ENCODE measurements at places on chromosomes 2 and 18. TPM values are rescaled to one million over a fixed set of nuclear protein-coding genes. Genes with fewer than 3 reads are reported as not detected.
A peak's percentile ranks its signal among the peaks of the same experiment; 100 is the strongest.

GRCh38 chr2:150232321-150232720 is 255.1 kb downstream of the RND3 start:
- no peak for DNase-seq

DNA sequence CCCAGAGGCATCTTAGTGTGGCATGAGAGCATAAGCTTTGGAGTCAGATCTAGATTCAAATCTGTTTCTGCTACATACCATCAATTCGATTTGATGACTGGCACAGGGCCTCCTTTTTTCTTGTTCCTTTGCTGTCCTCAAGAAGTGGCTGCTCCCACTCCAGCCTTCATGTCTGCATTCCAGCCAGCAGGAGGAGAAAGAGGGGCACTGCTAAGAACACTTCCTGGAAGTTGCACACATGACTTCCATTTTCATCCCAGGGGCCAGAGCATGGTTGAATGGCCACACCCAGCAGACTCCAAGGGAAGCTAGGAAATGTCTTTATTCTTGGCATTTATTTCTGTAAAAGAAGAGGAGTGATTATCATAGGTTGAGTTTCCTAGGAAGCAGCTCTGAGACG is 50.4 kb downstream of the EML6 start:
- DNase-seq = peak; percentile 6

GRCh38 chr2:198883604-198884003 is 574.1 kb downstream of the SATB2 start:
- no peak for DNase-seq

GRCh38 chr18:74286106-74286855 is 5.5 kb downstream of the CYB5A start:
- DNase-seq = no peak

The GCKR gene
- total RNA-seq = not detected

GRCh38 chr2:21233194-21233593 is 109.4 kb downstream of the TDRD15 start:
- DNase-seq = no peak

The DTNB gene
- total RNA-seq = 56.7 TPM

DNA sequence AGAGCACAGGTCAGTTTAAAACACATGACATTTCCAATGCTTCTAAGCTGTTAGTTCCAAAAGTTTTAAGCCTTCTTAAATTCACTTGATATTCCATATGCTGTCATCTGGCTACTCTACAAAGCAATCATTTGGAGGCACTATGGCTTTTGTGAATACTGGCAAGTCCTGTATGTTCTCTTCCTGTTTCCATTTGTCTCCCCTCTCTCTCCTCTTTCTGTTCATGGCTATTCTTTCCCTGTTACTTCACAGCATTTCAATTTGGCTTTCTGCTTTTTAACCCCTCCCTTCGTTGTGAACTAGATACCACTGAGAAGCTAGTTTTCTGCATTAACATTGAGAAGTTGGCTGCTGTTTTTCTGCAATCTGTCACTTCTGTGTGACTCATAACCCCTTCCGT is 1337.2 kb upstream of the CELF4 start:
- no peak for DNase-seq

The GAD1 gene
- 3.2 TPM for total RNA-seq

The PARD6G gene
- total RNA-seq = 3.4 TPM

DNA sequence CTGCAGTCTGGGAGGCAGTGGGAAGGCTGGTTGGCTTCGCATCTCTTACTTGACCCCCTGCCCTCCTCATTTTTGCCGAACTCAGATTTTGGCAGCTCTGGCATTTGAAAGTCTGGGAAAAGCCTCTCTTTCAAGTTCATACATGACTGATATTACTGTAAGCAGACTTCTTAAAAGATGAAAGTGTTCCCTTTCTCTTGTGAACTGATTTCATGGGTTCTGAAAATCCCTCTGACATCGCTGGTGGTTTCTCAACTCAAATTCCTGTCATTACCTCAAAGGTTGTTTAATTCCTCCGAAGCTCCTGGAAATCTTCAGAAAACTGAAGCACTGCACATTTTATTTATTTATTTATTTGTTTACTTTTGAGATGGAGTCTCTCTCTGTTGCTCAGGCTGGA is 16.9 kb upstream of the SLC38A11 start:
- no peak for DNase-seq

GRCh38 chr18:26696308-26696707 is 148.0 kb upstream of the KCTD1 start:
- DNase-seq = no peak

DNA sequence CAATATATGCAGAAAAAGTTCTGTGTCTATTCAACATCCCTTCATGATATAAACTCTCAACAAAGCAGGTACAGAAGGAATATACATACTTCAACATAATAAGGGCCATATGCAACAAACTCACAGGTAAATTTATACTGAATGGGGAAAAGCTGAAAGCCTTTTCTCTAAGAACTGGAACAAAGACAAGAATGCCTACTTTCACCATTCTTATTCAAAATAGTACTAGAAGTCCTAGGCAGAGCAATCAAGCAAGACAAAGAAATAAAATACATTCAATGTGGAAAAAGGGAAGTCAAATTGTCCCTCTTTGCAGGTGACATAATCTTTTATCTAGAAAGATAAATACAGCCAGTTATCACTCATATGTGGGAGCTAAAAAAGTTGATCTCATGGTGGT is 116.3 kb downstream of the ACVR1 start:
- DNase-seq = no peak

DNA sequence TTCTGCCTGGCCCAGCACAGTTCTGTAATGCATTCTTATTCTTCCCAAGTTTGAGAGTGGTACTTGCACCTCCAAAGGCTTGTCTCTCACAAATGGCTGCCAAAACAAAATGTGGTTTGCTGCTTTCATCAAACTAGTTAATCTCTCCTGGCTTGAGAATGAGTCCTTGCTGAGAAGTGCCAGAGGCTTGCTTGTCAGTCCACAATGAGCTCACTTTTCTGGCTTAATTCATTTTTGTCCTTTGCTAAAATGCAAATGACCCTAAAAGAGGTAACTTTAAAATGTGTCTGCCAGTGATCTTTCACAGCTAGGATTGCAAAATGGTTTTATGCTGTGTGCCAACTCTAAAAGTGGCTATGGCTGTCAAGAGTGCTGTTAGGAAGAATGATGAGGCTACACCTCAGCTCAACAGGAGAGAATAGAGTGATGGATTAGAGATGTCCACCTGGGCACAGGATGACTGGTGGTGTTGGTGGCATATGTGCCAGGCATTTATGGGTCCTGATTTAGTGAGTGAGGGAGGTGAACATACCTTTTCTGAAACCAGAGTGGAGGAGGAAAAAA is 291.2 kb upstream of the HNMT start:
- DNase-seq = no peak

GRCh38 chr2:147863835-147864234 is 19.0 kb downstream of the ACVR2A start:
- DNase-seq = no peak

- DNase-seq = no peak
Measured at GRCh38 chr2:194999771-195000170, 657.3 kb upstream of the SLC39A10 start.

DNA sequence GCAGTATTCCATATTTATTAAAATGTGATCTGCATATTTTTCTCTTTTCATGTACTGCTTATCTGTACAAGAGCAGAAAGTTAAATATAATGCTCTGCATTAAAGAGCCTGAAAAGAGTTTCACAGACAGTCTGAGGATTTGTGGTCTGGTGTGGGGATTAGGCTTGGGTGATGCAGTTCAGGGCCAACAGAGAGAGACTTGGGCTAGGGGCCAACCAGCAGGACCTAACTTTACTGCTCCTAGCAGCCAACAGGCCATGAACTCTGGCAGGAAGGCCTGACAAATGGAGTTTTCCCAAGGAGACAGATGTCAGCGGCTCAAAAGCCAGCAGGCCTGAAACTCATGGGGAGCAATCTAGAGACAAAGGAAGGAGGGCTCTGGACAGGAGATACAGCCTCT is 169.6 kb downstream of the LRRTM1 start:
- DNase-seq = peak; percentile 28

The SERPINB10 gene
- not detected for total RNA-seq

The ALK gene
- total RNA-seq = not detected

DNA sequence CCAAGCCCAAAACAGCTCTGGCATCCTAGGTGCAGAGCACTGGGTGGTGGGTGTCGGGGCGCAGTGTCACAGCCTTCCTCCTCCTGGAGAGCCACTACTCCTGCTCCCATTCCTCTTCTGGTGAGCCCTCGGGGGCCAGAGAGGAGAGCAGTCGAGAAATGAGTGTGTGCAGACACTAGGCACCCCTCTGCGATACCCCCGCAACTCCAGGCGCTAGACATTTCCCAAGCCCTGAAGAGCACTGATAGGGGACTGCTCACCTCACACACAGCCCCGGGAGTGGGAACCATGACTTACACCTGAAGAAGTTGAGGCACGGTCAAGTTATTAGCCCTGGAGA is 54.2 kb downstream of the FAM168B start:
- DNase-seq = no peak

The GALR1 gene
- total RNA-seq = not detected

GRCh38 chr2:204507636-204508035 is 37.6 kb upstream of the PARD3B start:
- DNase-seq = no peak

DNA sequence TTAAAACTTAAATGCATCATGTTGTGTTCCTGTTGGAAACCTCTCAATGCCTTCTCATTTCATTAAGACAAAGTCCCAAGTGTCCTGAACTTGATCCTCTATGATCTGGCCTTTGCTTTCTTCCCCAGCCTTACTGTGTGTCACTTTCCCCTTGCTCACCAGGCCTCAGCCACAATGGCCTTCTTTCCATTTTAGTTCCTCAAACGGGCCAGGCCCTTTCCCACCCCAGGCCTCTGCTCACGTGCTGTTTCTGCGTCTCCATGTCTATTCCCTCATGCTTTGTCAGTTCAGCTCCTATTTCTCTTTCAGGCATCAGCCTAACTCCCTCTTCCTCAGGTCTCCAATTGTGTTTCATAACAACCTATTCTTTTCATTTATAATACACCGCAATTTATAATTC is 19.5 kb downstream of the CXCR4 start:
- DNase-seq = no peak

DNA sequence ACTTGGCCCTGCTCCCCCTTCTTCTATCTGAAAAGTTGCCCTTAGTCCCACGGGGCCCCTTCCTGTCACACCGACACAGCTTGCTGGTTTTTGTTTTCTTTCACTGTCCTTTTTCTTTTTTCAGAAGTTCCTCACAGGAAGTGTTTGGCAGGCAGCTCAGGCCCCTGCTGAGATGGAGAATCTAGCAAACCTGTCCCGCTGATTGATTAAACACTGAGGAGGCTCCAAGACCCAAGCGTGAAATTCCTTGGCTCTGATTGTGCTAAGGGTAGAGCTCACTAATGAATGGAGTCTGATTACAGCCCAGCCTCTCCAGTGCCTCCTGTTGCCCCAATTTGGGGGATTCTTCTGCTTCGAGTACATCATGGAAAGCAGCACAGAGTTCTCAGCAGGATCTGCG is 365.9 kb upstream of the MEX3C start:
- DNase-seq = no peak

DNA sequence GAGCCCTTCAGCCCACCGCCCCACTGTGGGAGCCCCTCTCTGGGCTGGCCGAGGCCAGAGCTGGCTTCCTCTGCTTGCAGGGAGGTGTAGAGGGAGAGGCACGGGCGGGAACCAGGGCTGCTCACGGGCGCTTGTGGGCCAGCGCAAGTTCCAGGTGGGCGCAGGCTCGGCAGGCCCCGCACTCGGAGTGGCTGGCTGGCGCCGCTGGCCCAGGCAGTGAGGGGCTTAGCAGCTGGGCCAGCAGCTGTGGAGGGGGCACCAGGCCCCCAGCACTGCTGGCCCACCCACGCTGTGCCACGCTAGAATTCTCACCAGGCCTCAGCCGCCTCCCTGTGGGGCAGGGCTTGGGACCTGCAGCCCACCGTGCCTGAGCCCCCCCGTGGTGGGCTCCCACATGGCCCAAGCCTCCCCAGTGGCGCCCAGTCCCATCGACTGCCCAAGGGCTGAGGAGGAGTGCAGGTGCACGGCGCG is 45.2 kb downstream of the SLC5A7 start:
- DNase-seq = no peak

DNA sequence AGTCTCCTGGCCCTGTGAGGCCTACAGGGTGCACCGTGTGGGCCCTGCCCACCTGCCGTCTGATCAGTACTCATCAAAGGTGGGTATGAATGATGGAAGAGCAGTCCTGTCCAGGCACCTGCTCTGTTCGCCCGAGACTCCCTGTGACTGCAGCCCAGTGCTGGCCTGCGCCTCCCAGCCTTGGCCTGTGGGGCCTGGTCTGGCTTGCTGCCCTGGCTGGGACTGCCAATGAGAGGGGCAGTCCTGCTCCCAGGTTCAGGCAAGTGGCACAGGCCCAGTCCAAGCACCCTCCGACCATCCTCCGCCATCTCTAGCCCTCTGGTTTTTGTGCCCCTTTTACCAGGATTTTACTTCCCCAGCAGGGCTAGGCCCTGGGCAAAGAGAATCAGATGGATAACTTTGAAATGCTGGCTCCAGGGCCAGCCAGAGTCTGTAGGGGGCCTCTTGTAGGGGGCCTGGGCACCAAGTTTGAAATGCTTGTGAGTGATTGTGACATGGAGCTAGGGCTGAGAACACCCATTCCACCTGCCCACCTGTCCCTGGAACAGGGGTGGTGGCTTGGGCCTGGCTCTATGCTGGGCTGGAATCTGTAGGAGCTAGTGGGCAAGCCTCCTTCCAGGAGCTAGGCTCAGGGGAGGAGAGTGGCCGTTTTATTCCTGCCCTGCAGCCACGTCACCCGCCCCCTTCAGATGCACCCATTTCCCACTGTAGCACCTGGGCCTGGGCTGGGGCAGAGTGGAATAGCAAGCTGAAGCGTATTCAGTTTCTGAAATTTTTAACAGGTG is 8.7 kb upstream of the HS6ST1 start:
- DNase-seq = no peak

Measured in MG63 (cell line).